Type B pancreatic cell (in vitro differentiated cells): ENCODE measurements at places on chromosomes 7 and 10. TPM values are rescaled to one million over a fixed set of nuclear protein-coding genes. Genes with fewer than 3 reads are reported as not detected.

DNA sequence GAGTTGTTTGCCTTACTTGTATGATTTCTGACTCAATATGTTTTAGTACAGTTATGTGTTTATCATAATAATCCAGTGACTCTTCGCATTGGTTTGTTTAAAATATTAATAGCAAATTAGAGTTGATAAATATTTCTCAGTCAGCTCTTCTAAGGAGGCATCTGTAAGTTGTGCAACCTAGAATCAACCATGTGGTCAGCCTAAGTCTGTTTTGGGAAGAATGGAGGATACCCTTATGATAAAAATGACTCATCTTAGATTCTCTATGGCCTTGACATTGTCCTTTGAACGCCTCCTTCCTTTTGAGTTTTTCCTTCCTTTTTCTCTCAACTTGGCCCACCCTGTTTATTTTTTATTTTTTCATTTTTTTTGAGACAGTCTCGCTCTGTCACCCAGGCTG lies 18.8 kb downstream of the DNAJC9 start:
- H3K4me3 ChIP-seq = no peak overlapping the region
- H3K27ac ChIP-seq = no peak overlapping the region
- no peak for DNase-seq
- no peaks in the 10 kb centered on the region for H3K4me1 ChIP-seq

DNA sequence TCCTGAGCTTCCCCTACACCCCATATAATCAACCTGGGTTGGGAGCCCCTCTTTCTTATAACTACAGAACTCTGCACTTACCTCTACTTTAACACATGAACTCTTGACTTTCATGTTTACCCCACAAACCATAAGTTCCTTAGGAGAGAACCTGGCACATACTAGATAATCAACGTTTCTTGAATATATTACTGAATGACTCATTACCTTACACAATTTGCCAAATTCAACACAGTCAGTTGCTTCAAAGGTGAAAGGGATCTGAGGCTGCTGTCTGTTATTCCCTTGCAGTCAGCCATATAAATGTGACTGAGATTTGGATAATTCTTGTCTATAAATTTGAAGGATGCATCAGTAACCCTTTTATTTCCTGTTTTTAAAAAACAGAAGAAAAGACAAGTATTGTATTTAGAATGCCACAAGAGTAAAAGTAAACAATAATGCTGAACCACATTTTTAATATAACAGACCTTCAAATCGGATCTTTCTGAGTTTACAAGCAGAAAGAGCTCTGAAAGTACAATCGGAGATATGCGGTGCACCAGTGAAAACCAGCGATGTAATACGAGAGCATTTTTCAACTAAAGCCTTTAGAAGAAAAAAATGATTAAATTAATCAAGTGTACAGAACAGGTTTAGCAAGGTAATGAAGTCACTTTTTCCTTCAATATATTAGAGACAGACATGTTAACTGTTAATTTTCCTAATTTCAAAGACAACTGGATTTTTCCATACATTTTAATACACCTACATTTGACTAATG lies 29.5 kb upstream of the LRRC17 start:
- peak overlapping the region; percentile 71 for H3K27ac ChIP-seq
- H3K36me3 ChIP-seq = no peaks in the 10 kb centered on the region
- no peaks in the 10 kb centered on the region for H3K27me3 ChIP-seq
- DNase-seq = no peak

GRCh38 chr10:132364594-132364970 lies 32.4 kb upstream of the PWWP2B start:
- H3K4me3 ChIP-seq = no peak overlapping the region
- no peaks in the 10 kb centered on the region for H3K27me3 ChIP-seq
- peaks cover 5% of the 10 kb centered on the region for H3K4me1 ChIP-seq
- no peak overlapping the region for H3K27ac ChIP-seq
- no peak for DNase-seq

- no peak for DNase-seq
- H3K27ac ChIP-seq = peak overlapping the region; percentile 60
- H3K27me3 ChIP-seq = no peaks in the 10 kb centered on the region
- H3K36me3 ChIP-seq = peaks cover 4% of the 10 kb centered on the region
- H3K4me3 ChIP-seq = peak overlapping the region; percentile 3
These were observed 40.3 kb downstream of the NRCAM start for GRCh38 chr7:108415821-108416536.

GRCh38 chr10:128568041-128568440 lies 441.8 kb upstream of the MKI67 start:
- H3K4me1 ChIP-seq = peaks cover 11% of the 10 kb centered on the region
- H3K27ac ChIP-seq = no peak overlapping the region
- peaks cover 36% of the 10 kb centered on the region for H3K27me3 ChIP-seq
- no peaks in the 10 kb centered on the region for H3K36me3 ChIP-seq
- peak; percentile 42 for DNase-seq
- H3K4me3 ChIP-seq = no peak overlapping the region

GRCh38 chr10:126935263-126935946 lies 30.2 kb downstream of the DOCK1 start:
- no peaks in the 10 kb centered on the region for H3K27me3 ChIP-seq
- peaks cover 35% of the 10 kb centered on the region for H3K36me3 ChIP-seq
- no peak overlapping the region for H3K27ac ChIP-seq

GRCh38 chr7:55247428-55247827 lies 117.7 kb upstream of the LANCL2 start:
- DNase-seq = no peak
- H3K4me1 ChIP-seq = no peaks in the 10 kb centered on the region

DNA sequence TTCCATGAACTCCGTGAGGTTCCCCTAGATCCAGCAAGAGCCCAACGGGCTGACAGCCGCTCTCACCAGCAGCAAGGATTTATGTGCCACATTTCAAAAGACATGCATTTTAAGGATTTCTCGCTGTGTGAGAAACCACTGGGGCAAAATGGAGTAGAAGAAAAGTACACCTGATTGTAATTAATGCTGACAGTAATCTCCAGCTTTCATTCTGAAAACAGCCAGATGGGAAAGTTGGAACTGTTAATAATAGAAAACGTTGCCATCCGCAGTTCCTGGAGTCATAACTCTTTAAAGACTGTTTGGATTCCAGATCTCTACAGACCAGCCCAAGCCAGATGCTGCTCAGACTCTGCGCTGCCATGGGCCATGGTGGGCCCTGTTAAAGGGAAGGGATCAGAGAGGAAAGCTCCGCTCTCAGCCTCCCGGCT lies 216.9 kb upstream of the GLI3 start:
- DNase-seq = no peak
- no peaks in the 10 kb centered on the region for H3K36me3 ChIP-seq
- peak overlapping the region; percentile 58 for H3K4me3 ChIP-seq
- H3K27me3 ChIP-seq = peaks cover 3% of the 10 kb centered on the region
- peaks cover 50% of the 10 kb centered on the region for H3K4me1 ChIP-seq
- H3K27ac ChIP-seq = no peak overlapping the region

GRCh38 chr7:25091779-25092178 lies 33.3 kb downstream of the CYCS start:
- H3K4me3 ChIP-seq = no peak overlapping the region
- H3K4me1 ChIP-seq = peaks cover 8% of the 10 kb centered on the region
- no peaks in the 10 kb centered on the region for H3K36me3 ChIP-seq
- no peak overlapping the region for H3K27ac ChIP-seq

GRCh38 chr10:126438407-126438783 lies 50.1 kb upstream of the ADAM12 start:
- no peak for DNase-seq
- H3K4me1 ChIP-seq = no peaks in the 10 kb centered on the region
- H3K4me3 ChIP-seq = no peak overlapping the region
- H3K27me3 ChIP-seq = no peaks in the 10 kb centered on the region
- peak overlapping the region; percentile 33 for H3K27ac ChIP-seq
- H3K36me3 ChIP-seq = no peaks in the 10 kb centered on the region

WNT8B gene
- 0.29 and 0.68 TPM in 2 replicates for total RNA-seq

NODAL gene
- total RNA-seq = not detected in 2 replicates

C10orf71 gene
- not detected in 2 replicates for total RNA-seq

FKBP6 gene
- total RNA-seq = not detected in 2 replicates

PLPP4 gene
- total RNA-seq = 1.3 and 4.4 TPM in 2 replicates
